GM23338 (cell line): ENCODE measurements at places on chromosomes 7 and 10.
A peak's percentile ranks its signal among the peaks of the same experiment; 100 is the strongest.

DNA sequence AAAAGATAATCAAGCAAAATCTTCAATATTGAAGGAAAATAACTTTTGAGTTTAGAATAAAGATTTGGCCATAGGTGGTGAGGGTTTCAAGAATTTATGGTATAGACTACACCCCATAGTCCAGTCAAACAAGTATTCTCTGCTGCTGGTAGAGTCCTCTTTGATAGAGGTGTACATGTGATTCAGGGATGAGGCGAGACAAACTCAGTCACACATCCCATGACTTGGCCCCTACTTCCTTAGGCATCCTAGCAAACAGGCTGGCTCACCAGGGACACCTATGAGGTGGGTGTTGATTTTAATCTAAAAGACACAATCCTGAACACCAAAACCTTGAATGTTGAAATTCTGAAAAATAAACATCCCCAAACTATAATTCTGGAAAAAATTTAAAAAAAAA is 78.1 kb upstream of the SLC25A13 start:
- no peak for DNase-seq

GRCh38 chr7:3302681-3303320 is 1.7 kb downstream of the SDK1 start:
- DNase-seq, result no peak

DNA sequence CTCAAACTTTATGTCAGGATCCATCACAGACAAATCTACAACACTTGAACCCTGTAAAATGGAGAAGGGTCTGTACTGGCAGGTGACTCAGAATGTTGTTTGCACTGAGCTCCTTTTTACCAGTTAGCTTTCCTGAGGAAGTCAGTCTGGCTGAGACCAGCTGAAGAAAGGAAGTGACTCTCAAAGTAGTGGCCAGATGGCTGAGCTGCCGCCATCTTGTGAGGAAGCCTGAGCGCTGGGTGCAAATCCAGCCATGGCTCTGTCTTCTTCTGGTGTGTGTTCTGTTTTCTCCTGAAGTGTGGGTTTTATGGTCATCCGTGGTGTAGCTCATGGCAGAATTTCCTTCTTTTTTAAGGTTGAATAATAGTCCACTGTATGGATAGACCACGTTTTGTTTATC is 25.5 kb upstream of the ECHDC3 start:
- DNase-seq, result no peak

- DNase-seq, result peak; percentile 93
Observed at GRCh38 chr10:112183329-112184051, at the start of gene GPAM. Gene GPAM (minus strand): TSS chr10:112183765. CDS start chr10:112181784, 1,981 bp downstream.

- no peak for DNase-seq
Observed at GRCh38 chr7:100879685-100880261, 4.9 kb downstream of the SRRT start.

DNA sequence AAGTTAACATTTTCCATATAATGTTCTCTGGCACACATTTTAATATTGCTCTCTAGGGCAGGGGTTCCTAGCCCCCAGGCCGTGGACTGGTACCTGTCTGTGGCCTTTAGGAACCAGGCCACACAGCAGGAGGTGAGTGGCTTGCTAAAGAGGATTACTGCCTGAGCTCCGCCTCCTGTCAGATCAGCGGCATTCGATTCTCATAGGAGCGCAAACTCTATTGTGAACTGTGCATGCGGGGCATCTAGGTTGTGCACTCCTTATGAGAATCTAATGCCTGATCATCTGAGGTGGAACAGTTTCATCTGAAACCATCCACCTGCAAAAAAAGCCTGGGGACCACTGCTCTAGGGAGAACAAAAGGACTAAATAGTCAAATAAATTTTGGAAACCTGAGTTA is 65.7 kb downstream of the EXOC6 start:
- DNase-seq, result peak; percentile 23

- DNase-seq, result no peak
Observed at GRCh38 chr7:28165961-28166955, 14.3 kb downstream of the JAZF1 start.

DNA sequence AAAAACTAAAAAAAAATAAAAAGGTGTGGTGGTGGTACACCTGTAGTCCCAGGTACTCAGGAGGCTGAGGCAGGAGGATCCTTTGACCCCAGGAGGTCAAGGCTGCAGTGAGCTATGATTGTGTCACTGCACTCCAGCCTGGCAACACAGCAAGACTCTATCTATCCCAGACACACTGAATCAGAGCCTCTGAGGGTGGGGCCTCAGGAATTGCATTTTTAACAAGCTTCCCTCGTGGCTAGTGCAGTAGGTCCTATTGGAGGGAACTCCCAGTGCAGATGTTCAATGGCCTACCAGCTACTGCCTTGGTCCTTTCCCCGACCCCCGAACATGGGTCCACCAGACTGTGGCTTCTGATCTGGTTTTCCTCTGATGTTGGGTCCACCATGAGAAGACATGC is 14.9 kb downstream of the STRA8 start:
- DNase-seq, result no peak

- no peak for DNase-seq
Observed at GRCh38 chr7:90645784-90646183, 49.7 kb downstream of the CDK14 start.

GRCh38 chr7:16776053-16776452 is 22.5 kb downstream of the TSPAN13 start:
- DNase-seq, result no peak

DNA sequence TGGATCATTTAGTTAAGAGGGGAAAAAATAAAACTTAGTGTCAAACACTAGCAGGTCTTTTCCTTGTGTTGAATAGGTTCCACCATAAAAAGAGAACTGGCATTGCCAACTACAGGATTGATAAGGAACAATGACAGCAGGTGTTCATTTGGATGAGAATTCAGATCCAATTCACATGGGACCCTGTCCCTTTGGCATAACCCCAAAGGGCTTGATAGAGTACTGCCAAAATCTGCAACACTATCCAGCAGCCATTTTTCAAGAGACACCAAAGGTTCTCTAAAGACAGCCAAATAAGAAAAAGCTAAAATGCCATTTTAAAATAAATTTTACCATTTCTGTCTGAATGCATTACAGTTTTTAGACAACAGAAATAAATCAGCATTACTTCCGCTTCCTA is 422.3 kb downstream of the DGKB start:
- no peak for DNase-seq

GRCh38 chr10:34298346-34298818 is 516.7 kb downstream of the PARD3 start:
- no peak for DNase-seq

GRCh38 chr7:128073671-128074310 is 42.6 kb upstream of the LRRC4 start:
- DNase-seq, result no peak

GRCh38 chr10:97321804-97322190 is 2.7 kb downstream of the FRAT1 start:
- DNase-seq, result peak; percentile 62

GRCh38 chr10:48194830-48195229 is 79.7 kb downstream of the FRMPD2 start:
- no peak for DNase-seq

- no peak for DNase-seq
Observed at GRCh38 chr10:123241391-123242141, 87.4 kb downstream of the BUB3 start.

GRCh38 chr7:85805249-85805648 is 618.4 kb upstream of the SEMA3D start:
- DNase-seq, result no peak

DNA sequence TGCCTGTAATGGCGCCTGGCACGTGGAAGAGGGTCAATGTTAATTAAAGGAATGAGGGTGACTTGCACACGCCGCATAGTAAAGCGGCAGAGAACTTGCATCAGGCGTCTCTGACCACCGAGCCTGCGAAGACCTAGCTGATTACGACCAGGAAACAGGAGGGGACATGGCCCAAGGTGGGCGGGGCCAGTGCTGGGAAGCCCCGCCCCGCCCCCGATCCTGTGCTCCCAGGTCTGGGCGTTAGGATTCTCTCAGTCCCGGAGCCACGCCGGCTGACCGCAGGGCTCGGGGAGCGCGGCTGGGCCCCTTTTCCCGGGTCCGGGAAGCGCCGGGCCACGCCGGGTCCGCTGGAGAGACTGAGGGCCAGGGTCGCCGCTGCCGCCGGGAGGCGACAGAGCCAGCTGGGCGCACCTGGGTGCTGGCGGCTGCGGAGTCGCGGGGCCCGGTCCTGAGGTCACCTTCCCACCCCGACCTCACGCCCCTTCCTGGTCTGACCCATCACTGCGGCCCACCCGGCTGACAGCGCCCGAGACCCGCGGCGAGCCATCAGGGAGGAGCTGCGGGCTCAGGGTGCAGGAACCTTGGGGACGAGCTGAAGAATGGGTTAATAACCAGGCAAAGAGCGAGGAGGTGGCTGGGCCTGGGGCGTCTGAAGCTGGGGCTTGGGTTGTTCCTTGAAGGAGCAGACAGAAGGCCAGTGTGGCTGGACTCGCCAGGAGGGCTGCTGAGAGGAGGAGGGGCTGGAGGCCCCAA is 23.0 kb upstream of the GRID1 start:
- peak; percentile 93 for DNase-seq

- no peak for DNase-seq
Observed at GRCh38 chr7:2687881-2688318, at the start of gene AMZ1. Gene AMZ1 (plus strand): TSS chr7:2688202. CDS start chr7:2700452, 12,250 bp downstream.

DNA sequence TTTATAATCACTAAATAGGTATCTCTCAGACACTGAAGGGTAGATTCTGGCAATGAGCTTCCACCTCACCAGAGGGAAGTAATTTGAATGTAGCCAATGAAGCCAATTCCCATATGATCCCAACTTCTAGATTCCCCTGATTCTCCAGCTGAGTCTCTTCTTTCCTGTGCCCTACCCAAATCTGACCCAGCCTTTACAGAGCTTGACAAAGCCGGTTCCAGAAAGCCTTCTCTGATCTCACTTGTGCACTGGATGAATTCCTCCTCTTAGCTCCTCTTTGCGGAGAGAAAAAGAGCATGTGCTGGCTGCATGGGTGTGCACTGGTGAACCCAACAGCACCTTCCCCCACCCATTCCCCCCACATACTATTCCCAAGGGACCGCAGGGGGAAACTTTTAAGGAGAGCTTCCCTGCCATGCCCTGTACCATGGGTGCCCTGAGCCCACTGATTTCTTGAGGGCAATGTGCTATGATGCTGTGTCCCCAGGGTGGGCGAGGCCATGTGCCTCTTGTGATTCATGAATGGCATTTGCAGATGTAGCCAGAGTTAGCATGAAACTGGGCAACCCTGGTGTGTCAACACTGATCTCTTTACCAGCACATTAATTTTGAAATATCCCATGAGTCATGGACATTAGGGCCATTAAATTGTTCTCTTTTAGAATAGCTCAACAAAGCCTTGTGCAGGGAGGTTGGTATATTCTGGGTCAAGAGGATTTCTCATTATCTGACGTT is 50.4 kb upstream of the PLEKHA1 start:
- DNase-seq, result no peak

DNA sequence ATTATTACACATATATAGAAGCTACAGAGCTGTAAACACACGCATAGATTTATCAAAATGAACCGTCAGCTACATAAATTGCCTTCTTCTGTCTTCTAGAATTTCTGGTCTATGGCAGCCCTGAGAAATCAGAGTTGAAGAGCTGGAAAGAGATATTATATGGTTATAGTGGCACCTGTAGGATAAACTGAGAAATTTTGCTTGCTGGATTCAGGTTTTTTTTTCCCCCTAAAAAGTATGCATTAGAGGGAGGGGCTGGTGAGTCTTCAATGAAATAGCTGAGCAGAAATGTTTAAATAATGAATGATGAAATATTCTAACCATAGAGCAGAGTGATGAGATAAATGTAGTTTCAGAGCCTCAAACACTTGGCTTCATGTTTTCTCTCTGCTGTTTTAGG is 78.0 kb upstream of the DYNC1I1 start:
- no peak for DNase-seq

DNA sequence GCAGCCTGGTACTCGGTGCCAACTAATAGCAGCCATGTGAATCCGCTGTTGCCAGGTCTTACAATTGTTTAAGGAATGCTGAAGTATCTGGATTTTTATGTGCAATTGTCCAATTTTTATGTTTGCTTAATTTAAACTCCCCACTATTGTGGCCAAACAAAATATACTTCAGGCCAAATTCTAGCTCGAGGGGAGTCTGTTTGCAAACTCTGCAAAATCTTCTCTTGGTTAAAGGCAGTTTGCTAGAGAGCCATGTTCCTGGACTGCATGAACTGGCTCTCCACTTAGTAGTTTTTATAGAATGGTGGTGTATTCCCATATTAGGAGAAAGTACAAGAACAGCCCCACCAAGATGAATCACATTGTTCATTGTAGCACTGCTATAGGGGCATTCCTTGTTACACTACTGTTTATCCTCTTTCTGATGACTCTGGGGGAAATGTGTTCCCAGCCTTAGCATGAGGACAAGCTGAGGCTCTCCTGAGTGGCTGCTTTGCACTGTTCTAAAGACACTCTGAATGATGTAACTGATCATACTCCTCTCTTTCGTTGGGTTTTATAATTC is 178.0 kb upstream of the GLI3 start:
- DNase-seq, result no peak

DNA sequence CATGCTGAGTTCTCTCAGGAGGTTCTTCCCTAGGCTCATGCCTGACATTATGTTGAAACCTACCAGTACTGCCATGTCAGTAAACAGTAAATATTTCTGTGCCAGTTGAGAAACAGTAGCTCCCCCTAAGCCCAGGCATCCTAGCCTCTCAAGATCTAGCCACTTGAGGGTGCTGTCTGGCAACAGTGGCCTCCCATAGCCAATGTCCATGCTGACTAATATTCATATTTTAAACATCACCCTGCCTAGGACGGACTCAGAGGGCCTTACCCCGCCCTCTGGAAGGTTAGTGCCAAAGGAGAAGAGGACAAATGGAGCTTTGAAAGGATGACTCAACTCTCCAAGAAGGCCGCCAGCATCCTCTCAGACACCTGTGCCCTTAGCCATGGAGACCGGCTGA is 7.7 kb downstream of the ACSM6 start:
- no peak for DNase-seq

DNA sequence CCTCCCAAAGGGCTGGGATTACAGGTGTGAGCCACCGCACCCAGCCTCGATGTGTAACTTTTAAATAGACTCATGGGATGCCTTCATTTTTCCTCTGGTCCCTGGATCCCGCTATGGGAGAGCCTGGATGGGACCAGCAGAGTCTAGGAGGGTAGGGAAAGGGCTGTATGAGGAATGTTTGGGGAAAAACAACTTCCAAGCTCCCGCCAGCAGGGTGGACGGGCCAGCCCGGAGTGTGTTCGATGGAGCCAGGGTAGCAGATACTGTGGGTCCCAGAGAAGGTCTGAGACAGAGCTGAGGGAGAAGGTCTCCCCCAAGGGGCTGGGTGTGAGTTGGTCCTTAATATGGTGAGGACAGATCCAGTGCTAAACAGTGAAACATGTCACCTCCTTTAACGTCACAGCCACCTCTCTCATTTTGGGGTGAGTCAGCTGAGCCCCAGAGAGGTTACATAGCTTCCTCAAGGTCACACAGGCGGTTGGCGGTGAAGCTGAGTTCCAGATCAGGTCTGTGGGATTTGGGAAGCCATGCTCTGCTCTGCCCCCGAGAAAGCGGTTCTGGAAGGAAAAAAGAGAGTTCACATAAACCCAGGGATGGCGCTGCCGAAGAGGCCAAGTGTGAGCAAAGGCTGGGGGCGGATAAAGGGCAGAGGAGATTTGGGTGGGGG is 66.4 kb downstream of the MYL10 start:
- peak; percentile 45 for DNase-seq

- no peak for DNase-seq
Observed at GRCh38 chr7:908159-908581, 31.8 kb downstream of the GET4 start.

GRCh38 chr7:135183478-135183877 is 13.0 kb upstream of the CYREN start:
- DNase-seq, result no peak
